ENCODE measurements at places on chromosomes 11 and 22.

- DNase-seq = no peak
Observed at GRCh38 chr22:19824212-19824925, 30.3 kb downstream of the GNB1L start.

- no peak for DNase-seq
Observed at GRCh38 chr11:33005175-33005574, 10.5 kb upstream of the DEPDC7 start.

GRCh38 chr11:75565221-75565814, 3.3 kb downstream of the SERPINH1 start:
- DNase-seq = no peak

DNA sequence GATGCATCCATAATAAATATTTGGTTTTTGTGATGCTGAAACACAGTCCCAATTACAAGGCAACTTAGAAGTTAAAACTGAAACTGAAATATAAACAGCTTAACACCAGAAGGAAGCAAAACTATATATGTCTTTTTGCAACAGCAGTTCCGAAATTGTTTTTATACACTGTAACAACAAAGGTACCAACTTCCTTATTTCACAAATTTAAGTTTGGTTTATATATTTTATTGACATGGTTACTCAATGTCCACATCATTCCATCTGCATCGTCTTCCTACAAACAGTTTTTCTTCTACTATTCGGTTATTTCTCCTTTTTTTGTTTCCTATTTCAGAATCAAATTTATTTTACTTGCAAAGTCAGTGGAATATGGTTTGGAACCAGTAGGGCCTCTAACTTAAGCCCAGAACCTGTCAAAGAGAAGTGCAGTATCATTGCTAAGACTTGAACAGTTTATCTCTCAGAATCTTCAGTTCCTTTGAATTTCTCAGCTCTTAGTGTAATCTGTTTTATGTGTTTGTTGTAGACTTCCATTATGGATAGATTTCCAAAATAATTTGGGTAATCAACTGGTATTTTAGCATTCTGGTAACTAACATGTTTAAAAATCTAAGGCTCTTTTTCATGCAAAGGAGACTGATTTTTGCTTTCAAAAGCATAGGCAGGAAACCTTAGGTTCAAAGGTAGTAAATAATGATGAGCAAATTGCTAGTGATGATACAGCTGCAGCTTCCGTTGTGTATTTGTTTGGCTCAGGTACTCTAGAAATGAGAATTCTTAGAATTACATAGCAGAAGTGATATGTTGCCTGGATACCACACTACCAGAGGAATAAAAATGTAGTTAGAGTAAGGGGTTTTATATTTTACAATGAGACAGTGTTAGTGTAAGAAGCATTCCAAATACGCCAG, 8.2 kb upstream of the HSPA8 start:
- no peak for DNase-seq

DNA sequence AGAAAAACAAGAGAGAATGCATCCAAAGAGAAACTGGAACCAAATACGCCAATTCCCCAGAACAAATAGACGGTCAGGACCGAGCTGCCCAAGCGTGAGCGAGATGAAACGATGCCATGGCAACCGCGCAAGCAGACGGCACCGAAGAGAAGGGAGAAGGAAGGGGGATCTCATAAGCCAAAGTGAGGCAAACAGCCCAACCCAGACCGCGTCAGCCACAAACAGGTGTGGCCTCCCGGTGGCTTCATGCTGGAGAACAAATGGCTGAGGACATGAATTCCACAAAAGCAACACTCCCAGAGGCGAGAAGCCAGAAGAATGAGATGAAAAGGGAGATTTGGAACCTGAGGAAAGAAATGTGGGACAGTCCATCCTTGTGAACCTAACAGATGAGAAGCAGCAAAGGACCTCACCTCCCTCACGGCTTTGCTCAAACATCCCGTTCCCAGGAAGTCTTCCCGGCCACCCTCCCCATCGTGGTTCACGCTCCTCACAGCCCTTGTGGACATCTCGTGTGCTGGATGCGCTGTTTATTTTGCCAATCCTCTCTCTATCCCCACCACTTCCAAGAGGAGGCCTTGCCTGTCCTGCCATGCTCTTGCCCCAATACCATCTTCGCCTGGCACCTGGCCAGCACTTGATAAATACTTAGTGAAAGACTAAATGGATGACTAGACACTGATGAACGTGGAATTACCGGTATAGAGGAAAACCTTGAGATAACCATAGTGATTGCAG, 89.1 kb upstream of the RTL6 start:
- no peak for DNase-seq

GRCh38 chr11:18264677-18265555, 1.1 kb upstream of the SAA1 start:
- no peak for DNase-seq

DNA sequence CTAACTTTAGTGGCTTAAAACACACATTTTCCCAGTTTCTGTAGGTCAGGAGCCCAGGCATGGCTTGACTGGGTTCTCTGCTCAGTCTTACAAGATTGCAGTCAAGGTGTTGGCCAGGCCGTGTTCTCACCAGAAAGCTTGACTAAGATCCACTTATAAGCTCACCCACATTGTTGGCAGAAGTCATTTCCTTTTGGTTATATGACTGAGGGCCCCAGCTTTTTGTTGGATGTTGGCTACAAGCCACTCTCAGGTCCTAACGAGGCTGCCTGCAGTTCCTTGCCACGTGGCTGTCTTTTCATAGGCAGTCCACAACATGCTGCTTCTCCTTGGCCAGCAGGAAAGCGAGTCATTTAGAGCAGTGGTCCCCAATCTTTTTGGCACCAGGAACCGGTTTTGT, 79.3 kb upstream of the CRTAM start:
- no peak for DNase-seq

DNA sequence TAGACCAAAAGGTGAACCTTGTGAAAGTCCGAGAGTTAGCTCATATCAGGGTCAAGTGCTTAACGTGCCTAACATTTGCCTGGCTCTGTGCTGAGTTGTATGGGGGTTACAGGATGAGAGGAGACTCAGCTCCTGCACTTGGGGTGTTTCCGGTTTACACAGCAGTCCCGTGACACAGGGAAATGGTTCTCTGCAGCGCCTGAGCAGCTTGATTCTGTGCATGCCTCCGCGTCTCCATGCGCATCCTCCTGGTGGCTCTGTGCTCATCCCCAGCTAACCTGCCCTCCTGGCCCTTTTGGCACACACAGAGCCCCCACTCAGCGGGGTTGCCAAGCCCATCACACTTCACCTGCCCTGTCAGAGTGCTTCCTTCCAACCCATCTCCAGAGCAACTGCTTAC, 238.3 kb upstream of the TBCEL start:
- DNase-seq = no peak

DNA sequence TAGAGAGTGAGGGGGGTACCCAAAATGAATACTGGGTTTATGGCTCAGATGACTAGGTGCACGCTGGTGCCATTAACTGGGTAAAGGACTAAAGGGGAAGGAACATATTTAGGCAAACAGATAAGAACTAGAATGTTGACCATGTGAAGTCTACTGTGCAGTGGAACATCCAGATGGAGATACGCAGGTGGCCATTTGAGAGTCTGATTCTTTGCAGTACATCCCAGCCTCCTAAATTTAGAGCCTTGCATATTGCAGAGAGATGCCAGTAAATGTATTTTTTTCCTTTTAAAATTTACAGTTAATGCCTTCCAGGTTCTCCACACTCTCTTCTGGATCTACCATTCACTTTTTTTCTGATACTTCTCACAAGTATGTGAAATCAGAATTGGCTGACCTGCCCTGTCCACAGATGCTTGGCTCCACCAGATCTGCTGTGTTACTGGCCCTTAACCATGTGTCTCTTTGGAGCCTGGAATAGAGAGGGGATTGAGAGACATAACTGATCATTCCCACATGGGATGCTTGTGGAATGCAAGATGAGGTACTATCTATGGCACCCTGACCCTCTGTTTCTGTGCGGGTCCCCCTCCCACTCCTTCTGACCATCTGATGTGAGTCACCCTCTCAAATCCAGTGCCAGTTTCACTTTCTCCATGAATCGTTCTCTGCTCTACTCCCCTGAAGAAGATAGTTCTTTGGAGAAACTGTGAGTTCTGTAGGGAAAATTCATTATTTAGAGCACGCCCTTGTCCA, 77.0 kb upstream of the NCAM1 start:
- DNase-seq = no peak

DNA sequence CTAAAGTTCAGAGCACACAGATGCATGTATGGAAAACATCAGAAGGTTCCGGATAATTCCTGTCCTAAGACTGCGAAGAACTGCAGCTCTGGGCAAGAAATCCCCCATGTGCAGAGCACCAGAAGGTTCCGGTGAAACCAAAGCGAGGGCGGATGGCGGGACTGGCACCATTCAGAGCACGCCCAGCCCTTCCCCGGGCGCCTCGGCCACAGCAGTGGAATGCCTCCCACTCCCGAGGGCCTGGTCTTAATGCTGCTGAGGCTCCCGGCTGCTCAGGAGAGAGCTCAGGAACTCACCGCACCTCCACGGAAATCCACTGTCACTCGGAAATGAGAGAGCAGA, 43.1 kb downstream of the BRD1 start:
- DNase-seq = no peak

DNA sequence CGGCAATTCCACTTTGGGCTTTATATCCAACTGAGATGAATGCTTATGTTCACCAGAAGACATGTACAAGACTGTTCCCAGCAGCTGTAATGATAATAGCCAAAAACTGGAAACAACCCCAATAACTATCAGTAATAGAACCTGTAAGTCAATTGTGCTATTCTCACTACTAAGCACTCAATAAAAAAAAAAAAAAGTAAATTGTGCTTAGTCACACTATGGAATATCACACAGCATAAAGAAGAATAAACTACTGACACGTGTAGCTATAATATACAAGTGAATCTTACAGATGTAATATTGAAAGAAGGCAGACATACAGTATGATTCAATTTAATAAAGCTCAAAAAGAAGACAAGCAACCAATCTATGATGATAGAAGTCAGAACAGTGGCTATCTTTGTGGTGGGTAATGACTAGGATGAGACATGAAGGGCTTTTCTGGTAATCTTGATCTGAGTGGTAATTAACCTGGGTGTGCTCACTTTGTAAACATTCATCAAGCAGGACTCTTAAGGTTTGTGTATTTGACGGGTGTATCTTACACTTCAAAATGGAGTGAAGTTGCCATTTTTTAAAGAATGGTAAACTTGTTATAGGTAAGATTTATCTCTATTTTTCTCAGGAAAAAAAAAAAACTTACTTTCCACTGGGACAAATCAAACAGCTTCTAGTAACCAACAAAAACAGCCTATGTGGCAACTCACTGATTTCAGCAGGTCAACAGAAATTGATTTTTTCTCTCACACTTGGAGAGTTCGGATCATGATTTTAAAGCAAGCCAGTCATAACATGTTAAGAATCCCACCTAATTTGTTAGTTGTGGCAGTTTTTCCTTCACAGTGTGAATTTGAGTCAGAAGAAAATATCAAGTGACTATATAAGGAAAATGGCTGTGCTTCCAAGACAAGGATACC, 84.2 kb downstream of the CCDC83 start:
- no peak for DNase-seq

DNA sequence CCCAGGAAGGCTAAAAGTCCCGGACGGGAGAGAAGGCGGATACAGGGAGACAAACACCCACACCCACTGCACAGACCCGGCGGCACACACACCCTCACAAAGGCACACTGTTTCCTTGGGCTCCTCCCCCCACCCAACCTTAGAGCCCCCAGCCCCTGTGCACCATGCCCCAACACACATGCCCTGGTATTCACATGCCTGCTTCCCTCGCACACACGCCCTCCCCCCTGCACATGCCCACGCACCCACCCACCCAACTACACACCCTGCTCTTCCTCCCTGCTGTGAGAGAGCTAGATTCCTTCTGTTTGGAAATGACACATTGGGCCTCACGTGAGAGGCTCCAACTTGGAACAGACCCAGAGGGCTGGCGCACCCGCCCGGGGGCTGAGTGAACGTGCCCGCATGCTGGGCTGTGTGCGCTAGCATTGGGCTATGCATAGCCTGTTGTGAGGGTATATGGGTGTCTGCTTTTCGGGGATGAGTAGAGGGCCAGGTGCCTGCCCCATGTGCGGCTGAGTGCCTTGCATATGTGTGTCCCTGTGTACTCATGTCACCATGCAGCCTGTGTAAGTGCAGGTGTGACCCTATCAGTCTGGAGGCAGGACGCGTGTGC, 518 bp upstream of the CHRM1 start:
- no peak for DNase-seq

DNA sequence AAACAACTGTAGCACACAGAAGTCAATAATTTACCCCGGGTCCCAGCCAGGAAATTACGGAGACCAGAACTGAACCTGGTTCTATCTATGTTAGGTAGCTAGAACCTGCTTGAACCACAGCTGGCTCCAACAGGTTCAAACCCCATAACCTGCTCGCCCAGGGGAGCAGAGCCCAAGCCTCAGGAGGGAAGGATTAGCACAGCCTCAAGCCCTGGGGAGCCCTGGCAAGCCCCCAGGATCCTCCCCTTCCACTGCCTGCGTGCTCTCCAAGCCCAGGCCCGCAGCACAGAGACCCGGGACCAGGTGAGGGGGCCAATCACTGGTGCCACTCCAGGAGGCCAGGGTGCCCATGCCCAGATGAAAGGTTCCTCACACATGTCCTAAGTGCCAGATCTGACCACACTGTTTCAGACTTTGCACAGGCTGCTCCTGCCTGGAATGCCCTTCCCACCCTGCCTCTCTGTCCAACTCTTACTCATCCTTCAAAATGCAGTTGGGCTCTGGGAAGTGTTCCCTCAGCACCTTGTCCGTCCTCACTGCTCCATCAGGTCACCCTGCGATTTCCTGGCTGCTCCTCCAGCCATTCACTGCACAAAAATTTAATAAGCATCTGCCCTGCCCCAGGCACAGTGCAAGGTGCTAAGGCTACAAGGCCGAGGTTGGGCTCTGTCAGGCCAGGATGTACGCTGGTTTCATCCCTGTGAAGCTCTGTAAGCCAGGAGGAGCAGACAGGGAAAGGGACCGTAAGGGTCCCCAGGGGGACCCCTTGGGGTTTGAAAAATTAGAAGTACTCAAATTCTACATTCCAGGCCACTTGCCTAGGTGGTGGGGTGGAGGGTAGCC, 32.2 kb downstream of the ARRB1 start:
- DNase-seq = no peak

- DNase-seq = no peak
Observed at GRCh38 chr11:102188488-102188887, 78.2 kb downstream of the YAP1 start.

DNA sequence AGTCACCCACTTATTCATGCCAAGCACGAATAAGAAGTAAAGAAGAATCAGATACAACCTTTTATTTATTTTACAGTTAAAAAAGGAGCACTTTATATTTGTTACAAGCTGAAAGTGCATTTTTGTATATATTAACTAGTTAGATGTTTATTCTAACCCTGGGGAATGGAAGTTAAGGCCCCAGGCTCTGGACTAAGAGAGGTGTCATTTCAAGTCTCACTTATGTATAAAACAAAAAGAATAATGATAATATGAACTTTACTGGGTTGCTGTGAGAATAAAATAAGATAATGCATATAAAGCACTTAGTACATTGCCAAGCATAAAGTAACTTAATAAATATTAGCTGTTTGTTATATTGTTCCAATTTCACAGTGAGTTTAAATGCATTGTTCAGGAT, 12.1 kb upstream of the FAT3 start:
- no peak for DNase-seq

DNA sequence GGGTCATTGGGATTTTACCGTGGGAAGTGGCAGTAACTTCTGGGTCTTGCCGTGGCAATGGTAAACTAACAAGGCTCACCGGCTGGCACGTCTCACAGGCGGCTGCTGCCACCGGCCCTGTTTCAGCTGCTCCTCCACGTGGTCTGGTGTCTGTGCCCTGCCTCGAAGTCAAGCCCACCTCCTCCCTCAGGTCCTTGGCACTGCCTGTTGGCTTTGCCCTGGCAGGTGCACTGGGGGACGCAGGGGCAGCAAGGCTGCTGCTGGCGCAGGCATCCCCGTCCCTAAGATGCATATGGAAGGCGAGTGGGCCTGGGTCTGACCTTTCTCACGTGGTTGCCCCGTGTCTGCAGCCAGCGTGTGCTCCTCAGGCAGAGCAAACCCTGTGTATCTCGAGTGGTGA, 783.6 kb downstream of the BRD1 start:
- no peak for DNase-seq

All from AG04449 (cell line).